Panc1 (cell line): ENCODE measurements at places on chromosomes 1 and 21. TPM values are rescaled to one million over a fixed set of nuclear protein-coding genes. Genes with fewer than 3 reads are reported as not detected.

The CFAP126 gene
- total RNA-seq: not detected

The DIPK1A gene
- 1.2 TPM for total RNA-seq

The PTAFR gene
- total RNA-seq: 0.13 TPM

The ZCCHC17 gene
- 30.6 TPM for total RNA-seq

The AADACL4 gene
- not detected for total RNA-seq
